ENCODE measurements at places on chromosomes 12 and 14.

- no peak for DNase-seq
Measured at GRCh38 chr14:86518298-86518697, 988.4 kb downstream of the FLRT2 start.

DNA sequence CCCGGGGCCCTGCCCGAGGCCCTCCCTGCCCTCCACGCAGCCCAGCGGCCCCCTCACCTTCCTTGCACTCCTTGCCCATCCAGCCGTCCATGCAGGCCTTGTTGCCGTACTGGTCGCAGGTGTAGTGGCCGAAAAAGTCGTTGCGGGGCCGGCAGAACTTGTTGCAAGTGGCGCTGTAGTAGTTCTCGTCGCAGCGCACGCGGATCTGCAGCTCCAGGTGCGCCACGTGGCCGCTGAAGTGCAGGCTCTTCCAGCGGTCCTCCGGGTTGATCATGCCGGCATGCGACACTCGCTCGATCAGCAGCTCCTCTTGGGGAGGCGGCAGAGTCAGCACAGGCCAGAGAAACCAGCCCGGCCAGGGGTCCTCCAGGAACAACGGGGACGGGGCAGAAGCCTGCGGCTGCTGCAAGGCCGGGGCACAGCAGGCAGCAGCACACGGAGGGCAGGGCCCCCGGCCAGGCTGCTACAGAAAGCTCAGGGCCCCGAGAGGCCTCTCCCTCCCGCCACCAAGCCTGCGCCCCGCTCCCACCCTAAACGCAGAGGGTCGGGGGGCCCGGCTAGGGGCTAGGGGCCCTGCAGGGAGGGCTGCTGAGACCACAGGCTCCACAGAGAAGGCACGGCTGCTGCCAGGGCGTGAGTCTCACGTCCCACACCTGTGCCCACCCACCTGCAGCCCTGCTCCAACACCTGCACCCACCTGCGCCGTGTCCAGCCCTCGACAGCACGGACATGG lies 12.7 kb downstream of the JAG2 start:
- no peak for DNase-seq

- peak; percentile 45 for DNase-seq
Measured at GRCh38 chr12:42706321-42706720, 116.8 kb upstream of the PRICKLE1 start.

- no peak for DNase-seq
Measured at GRCh38 chr14:95052016-95052585, 105.2 kb downstream of the DICER1 start.

DNA sequence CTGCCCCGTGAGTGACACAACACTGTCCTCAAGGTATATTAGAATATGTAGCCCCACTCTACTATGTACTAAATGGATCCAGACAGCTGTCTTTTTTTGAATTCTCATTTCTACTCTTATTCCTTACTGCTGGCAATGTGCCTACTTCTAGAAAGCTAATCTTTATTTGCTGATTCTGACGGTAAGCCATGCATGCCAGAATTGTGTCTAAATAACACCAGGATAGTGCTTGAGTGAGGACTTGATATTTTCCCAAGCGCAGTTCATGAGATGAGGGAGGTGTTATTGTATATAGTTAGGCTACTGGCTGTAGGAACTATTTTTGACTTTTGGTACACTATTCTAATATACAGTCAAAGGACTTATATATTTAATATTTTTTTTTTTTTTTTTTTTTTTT lies 316.2 kb upstream of the NAV3 start:
- no peak for DNase-seq

DNA sequence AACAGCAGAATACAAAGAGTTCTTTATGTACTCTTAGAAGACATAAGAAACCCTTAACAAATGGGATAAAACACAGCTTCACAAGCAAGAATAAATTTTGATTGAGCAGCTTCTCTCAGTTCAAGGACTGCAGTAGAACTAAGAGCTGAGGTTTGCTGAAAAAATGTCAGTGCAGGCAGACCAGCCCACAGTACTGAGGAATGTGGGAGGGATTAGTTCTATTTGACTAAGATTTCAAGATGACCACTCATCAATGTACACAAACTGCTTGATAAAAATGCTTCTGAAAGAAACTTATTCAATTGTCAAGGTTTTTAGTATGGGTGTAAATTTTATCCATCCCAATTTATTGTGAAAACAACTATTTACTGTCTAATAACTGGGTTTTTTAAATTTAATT lies 138.4 kb downstream of the SEC23A start:
- DNase-seq = peak; percentile 38

DNA sequence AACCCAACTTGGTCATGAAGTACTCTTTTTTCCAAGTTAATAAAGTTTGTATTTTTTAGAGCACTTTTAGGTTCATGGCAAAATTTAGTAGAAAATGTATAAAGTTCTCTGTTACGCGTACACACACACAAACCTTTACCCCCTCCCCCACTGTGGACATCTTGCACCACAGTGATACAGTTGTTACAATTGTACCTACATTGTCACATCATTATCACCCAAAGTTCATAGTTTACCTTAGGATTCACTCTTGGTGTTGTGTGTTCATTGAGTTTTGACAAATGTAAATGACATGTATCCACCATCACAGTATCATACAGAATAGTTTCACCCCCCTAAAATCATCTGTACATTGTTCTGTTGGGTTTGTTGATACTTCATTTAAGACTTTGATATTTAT lies 23.9 kb downstream of the PLEKHA5 start:
- no peak for DNase-seq

DNA sequence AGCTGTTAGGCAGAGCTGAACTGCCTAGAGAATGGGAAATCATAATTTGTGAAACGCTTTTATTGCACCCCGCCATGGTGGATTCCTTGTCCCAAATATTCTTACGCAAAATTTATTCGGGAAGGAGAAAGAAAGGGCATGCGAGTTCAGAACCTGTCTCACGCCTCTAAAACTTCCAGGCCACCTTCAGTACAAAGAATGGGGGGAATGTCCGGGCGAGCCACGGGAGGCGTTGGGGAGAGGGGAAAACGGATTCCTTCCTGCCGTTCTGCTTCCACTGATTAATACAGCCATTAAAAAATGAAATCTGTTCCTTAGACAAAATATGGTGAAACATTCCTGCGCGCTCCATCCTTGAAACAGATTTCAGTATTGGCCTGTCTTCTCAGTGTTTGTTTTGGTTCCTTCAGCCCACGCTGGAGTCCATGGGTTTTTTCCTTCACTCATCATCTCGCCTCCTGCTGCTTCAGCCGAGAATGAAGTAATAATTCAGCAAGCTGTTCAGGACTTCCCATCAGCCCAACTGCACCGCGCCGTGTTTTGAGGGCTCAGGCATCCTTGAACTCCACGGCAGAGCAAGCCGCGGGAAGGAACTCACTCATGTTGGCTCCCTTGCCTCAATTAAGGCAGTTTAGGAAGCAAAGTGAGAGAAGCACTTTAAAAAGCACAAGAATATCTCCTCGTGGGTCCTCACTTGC lies 47.7 kb upstream of the CDKN3 start:
- DNase-seq = no peak

GRCh38 chr12:132649226-132649945 lies 30.8 kb downstream of the P2RX2 start:
- DNase-seq = no peak
